ENCODE measurements at places on chromosomes 5 and 9. TPM values are rescaled to one million over a fixed set of nuclear protein-coding genes. Genes with fewer than 3 reads are reported as not detected.

LCN15 gene
- total RNA-seq: 0.32 TPM

PPP2CA gene
- 123 TPM for total RNA-seq

DNA sequence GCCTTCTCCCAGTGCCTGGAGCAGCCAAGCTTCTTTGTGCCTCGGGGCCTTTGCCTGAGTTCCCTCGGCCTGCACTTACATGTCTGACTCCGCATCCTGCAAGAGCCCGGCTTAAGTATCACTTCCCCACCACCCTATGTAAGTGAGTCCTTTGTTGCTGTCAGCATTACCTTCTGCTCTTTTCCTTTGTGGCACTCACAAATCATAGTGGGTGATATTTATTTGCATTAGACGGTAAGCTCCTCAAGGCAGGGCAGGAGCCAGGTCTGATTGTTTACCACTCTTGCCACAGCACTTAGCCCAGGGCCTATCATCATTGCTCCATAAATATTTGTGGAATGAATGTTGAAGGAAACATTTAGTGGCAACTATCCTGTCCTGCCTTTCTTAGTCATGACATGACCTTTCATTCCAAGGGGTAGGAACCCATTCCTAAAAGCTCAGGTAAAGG lies 4.8 kb downstream of the GM2A start:
- no peak for DNase-seq

DNA sequence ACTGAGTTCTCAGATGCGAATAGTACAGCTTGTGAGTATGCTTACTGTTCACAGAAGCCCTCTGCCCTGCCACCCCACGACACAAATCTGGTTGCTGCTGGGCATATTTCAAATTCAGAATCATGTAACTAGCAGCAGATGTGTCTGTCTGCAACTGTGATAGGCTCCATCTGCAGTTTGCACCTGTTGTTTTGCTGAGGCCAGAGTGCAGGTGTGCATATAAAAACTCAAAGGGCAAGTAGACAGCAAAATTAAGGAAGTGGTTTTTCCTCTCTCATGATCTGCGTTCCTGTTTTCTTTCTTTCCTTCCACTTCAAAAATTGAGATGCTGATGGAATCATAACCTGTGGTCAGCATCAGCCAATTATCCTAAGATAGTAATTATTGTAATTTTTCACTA lies 1000.5 kb downstream of the PTPRD start:
- DNase-seq: no peak

DNA sequence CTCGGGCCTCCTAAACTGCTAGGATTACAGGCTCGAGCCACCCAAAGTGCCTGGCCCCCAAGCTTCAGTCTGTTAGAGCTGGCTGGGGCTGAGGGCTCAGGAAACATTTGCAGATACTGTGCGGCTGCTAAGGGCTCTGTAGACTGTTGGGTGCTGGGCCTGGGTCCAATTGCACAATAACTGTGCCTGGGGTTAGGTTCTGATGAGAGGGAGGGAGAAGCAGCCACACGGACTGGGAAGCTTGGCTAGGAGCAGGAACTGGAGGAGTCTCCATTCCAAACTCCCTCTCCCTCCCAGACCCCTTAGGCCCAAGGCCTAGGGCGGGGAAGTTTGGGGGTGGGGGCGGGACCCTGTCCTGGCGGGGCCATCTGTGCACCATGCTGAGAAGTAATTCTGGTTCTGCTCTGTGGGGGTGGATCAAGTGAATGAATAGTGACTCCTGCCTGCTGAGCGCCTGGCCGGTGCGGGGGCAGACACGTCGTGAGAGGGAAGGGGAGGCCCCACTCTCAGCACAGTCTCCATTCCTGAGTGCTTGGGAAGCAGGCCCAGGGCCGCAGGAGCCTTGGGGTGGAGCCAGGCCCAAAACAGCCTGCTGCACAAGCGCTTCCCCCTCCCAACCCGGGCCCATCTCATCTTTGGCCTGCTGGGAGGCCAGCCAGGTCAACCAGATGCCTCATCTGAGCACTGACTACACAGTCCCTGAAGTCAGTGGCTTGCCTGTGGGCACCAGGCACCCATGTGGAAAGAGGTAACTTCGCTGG lies 1.5 kb downstream of the ASS1 start:
- peak; percentile 93 for DNase-seq

DNA sequence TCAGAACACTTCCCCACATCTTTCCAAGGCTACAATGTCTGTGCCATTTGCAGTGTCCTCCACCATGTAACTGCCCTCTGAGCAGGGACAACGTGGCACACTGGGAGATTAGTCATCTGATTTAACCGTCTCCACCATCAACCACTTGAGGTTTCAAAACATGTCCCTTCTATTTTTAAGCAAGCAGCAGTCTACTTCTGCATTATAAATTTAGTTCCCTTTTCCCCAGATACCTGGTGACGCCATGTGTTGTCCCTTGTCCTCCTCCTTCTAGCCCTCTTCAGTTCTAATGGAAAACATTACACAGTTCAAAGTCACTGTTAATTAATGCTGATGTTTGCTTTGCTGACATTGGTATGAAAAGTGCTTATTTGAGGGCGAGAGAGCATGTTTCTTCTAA lies 52.8 kb downstream of the ATP10B start:
- no peak for DNase-seq

DNA sequence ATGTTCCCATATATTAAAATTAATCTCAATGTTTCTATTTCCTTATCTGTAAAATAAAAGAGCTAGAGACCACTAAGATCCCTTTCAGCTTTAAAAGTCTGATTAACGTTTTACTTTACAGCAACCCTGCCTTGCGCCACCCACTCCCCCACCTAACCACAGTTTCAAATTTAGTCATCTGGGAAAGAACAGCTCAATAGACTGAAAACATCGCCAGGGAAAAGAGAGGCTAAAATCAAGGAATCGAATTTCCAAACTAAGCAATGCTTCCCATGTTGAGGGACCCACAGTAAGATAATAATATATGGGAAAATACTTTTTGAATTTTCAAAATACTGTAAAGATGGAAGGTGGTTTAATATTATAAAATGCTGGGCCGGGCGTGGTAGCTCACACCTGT lies 6.6 kb downstream of the SAXO1 start:
- DNase-seq: no peak

RGS7BP gene
- 0.93 TPM for total RNA-seq

GRCh38 chr9:114006155-114006550 lies 71.9 kb downstream of the AMBP start:
- peak; percentile 62 for DNase-seq

- DNase-seq: no peak
These were observed 98.4 kb upstream of the RANBP6 start for GRCh38 chr9:6113819-6114218.

CEP78 gene
- 9.4 TPM for total RNA-seq

- no peak for DNase-seq
These were observed 2.1 kb upstream of the SCAI start for GRCh38 chr9:125145425-125145824.

C9orf152 gene
- total RNA-seq: not detected

FCN1 gene
- 27.9 TPM for total RNA-seq

- DNase-seq: no peak
These were observed 671.8 kb downstream of the ACTL7B start for GRCh38 chr9:108184009-108184408.

GRCh38 chr9:116717150-116717549 lies 30.0 kb downstream of the TRIM32 start:
- DNase-seq: no peak

TRIP13 gene
- 1.2 TPM for total RNA-seq

DNA sequence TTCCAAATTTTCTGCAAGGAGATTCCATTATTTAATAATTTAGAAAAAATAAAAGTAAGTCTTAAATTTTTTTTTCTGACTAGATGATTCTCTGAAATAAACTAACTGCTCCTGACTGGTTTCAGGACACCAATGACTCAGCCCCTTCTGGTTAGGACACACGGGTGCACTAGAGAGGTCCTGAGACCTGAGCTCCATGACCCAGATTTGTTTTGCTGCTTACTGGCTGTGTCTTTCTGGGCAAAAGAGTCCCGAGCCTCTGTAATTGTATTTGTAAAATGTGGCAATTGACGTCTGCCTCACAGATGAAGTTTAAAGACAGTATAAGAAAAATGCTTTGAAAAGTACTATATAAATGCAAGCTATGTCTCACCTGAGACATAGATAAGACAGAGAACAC lies 89.1 kb downstream of the SLC24A2 start:
- no peak for DNase-seq

GRCh38 chr9:135093911-135094584 lies 6.6 kb downstream of the OLFM1 start:
- no peak for DNase-seq

DNA sequence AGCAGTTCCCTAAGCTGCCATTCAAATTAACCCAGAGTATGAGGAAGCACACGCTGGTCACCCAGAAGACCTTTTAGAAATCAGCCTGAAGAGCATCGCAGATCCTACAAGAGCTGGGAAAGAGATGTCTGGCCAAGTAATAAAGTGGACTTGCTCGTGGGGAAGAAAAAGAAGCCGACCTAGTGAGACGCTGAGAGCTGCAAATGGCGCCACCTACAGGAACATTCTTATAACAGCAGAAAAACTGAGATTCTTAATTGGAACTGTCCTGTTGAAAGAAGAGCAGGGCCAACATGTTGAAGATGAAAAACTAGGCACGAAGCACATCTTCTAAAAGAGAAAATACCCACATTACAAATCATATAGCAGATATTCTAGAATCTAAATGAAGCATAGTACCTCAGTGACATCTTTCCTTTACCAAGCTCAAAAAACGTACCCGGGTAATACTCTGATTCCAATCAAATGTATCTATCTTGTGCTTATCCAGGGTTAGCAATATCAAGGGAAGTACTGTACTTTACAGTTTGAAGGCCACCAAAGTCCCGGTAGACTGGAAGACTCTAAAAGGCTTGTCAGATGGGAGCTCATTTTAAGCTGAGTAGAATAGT lies 3.9 kb upstream of the GNAQ start:
- DNase-seq: no peak

CDC20B gene
- total RNA-seq: not detected

GRCh38 chr5:155655569-155655968 lies 642.0 kb downstream of the KIF4B start:
- no peak for DNase-seq

GABRB2 gene
- total RNA-seq: 4.8 TPM

GRCh38 chr9:127198587-127198986 lies 66.0 kb upstream of the GARNL3 start:
- no peak for DNase-seq

GAPVD1 gene
- total RNA-seq: 66.8 TPM

GRCh38 chr5:58407042-58407719 lies 52.7 kb downstream of the PLK2 start:
- no peak for DNase-seq

TMC1 gene
- total RNA-seq: 0.48 TPM

CMYA5 gene
- total RNA-seq: 2.6 TPM

- DNase-seq: no peak
These were observed 194.8 kb downstream of the CRB2 start for GRCh38 chr9:123550797-123551196.

DNA sequence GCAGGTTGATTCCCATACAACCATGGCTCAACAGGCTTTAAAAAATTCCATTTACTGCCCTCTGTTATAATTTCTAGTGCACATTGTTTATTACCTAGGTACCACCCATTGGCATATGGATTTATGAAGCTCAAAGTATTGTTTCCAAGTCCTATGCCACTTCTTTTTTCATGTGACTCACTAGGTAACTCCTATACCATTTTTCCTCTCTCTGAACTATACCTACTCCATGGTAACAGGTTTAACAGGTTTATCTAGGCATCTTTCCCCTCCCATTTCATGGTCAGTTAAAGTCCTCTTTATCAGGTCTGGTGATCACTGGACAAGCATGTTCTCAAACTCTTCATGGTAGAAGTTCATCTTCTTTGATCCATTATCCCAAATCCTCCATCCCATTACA lies 49.6 kb upstream of the ABCA1 start:
- DNase-seq: no peak

RANBP6 gene
- total RNA-seq: 12.1 TPM

FAM221B gene
- not detected for total RNA-seq

SVEP1 gene
- 359 TPM for total RNA-seq

PCDHGA8 gene
- 0.87 TPM for total RNA-seq

- DNase-seq: no peak
These were observed 18.0 kb downstream of the AQP3 start for GRCh38 chr9:33429256-33429985.

- DNase-seq: no peak
These were observed 366.2 kb upstream of the GRAMD2B start for GRCh38 chr5:126056851-126057622.

- DNase-seq: no peak
These were observed 218.3 kb upstream of the GLRA1 start for GRCh38 chr5:152142840-152143469.

- DNase-seq: peak; percentile 49
These were observed 13.4 kb upstream of the TIFAB start for GRCh38 chr5:135465391-135466122.

DNA sequence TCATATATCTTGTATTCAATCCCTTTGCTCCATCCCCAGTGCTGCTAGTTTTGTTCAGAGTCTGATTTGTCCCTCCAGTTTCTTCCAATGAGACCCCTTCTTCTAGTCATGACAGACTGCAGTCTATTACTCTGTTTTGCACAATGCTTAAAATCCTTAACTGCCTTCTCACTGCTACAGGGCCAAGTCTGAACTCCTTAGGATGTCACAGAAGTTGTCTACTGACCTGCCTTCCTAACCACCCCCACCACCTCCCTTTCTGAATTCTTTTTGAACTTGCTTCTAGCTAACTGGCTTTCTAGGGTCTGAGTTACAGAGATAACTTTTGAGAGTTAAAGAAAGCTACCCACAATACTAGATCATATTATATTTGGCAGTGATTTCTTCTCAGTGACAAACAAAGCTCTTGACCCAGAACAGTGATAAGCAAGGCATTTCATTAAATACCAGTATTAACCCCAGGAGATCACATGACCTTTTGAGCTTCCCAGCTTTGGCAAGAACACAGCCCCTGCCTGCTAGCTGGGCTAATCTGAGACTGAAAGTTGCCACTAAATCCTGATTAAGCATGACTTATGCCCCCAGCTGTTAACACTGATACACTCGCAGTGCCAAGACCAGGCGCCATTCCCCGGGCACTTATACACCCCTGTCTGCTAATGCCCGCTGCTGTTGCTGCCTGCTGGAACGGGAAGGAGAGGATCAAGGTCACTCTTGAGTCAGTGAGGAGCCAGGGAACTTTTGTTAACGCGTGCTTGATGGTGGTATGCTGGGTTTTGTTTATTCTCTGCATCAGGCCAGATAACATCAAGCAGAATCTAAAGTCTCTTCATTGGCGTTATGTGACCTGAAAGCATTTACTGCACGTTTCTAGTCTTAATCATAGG lies 36.4 kb upstream of the ADAMTSL1 start:
- DNase-seq: no peak

DNA sequence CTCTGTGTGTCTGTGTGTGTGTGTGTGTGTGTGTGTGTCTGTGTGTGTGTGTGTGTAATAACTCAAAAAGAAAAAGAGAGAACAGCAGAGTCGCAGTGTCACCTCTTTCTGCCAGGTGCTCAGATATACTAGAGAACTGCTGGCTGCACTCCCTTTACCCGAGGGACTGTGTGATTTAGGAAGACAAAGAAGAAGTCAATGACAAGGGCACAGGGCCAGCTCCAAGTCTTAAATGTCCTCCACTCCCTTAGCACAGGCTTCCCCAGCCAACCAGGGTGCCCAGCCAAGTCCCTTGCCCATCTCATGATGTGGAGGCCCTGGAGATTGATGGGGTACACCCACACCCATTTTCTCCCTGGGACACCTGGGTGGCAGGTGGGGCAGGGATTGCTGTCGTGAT lies 8.7 kb downstream of the CCNJL start:
- no peak for DNase-seq

Data from mesenteric fat pad (tissue), 1 donor.